Activated CD4-positive, CD25-positive, alpha-beta regulatory T cell treated with anti-CD3 and anti-CD28 coated beads, Interleukin-2, amount 50 U/mL, for 24 hours (primary cell): ENCODE measurements at places on chromosomes 1 and 21.

- ATAC-seq: no peak
Observed at GRCh38 chr1:38403667-38404066, 357.1 kb upstream of the POU3F1 start.

DNA sequence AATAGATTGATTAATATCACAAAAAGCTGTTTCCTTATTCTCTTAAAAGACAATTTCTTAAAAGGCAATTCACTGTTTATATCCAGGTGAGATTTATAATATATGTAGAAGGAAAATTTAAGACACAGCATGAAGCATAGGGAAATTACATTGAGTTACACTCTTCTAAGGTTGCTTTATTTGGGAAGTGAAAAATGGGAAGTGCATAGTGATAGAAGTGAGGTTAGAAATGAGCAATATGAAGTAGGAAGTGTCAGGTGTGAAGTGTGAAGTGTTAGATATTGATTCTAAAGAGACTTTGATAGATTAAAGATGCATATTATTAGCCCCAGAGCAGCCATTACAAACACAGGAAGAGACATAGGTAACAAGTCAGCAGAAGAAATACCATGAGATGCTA, 40.3 kb downstream of the FH start:
- no peak for ATAC-seq

- ATAC-seq: no peak
Observed at GRCh38 chr1:214645712-214646111, 42.7 kb downstream of the CENPF start.

- no peak for ATAC-seq
Observed at GRCh38 chr1:243434594-243434993, 178.8 kb downstream of the SDCCAG8 start.

DNA sequence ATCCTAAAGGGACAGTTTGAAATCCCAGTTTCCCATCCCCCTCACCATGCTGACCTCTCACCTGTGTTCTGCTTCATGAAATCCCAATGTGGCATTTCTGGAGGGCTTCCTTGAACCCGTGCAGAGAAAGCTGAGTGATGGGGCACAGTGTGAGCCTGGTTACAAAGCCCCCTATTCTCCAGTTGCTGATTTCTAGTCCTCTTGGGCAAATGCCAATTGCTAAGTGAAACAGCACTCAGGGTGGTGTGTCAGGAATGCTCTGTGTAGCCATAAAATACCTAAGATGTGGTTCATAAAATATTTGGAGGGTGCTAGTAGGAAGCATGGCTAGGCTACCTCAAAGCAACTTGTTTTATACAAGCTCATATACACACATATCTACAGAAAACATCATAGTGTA, 32.0 kb downstream of the SUSD4 start:
- ATAC-seq: no peak

DNA sequence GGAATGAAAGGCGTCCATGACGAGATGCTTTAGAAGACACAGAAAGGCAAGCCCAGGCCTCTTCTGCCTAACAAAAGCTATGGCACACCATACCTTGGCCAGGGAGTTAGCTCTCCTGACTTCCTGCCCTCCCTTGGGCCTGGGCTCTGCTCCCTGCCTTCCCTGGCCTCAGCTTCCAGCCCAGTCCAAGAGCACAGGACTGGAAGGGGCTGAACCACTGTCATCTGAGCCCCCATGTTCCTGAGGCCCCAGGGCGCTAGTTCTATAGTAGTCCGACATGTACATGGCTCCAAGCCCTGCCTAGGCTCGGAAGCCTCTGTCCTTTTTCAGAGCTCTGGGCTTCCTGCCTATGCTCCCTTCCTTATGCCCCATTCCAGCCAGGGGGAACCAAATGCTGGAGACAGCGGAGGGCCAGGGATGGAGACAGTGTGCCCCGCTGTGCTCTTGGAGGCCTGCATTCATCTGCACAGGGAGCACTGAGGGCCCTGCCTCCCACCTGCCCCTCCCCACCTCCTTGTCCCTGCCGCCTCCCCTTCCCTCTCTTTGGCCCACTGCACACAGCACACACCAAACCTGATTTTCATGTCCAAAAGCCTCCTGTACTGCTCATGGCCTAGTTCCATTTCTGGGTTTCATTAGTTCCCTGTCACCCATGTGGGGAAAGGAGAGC, 240.1 kb downstream of the RHOU start:
- peak; percentile 4 for ATAC-seq

- ATAC-seq: no peak
Observed at GRCh38 chr1:235038701-235039100, 89.9 kb downstream of the TOMM20 start.

DNA sequence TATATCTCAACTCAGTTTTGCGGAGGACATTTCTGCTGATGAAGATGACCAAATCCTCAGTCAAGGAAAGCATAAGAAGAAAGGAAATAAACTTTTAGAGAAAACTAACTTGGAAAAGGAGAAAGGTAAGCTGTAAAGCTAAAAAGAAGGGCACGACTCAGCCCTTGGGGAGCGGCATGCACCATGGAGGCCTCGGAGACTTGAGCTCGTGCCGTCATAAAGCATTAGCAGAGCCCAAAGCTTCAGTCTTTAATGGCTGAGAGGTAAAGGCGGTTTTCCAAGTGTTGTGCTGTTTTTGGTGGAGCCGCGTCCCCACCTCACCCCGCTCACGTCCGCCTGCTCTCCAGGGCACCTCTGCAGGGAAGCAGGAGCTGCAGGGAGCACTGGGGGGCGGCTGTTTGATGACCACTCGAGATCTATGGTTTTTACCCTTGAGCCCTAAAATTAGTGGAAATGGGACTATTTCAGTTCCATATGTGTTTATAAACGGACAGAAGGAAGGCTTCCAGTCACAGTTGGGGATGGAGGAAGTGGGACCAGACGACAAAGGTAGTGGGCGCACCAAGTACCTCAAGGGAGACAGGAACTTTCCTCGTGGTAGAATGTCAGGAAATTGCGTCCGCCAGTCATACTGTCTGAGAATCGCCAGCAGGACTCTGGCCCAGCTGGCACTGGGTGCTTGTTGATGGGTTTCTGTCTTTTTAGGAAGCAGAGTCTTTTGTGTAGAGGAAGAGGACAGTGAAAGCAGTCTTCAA, 27.6 kb downstream of the RRP1B start:
- ATAC-seq: no peak

DNA sequence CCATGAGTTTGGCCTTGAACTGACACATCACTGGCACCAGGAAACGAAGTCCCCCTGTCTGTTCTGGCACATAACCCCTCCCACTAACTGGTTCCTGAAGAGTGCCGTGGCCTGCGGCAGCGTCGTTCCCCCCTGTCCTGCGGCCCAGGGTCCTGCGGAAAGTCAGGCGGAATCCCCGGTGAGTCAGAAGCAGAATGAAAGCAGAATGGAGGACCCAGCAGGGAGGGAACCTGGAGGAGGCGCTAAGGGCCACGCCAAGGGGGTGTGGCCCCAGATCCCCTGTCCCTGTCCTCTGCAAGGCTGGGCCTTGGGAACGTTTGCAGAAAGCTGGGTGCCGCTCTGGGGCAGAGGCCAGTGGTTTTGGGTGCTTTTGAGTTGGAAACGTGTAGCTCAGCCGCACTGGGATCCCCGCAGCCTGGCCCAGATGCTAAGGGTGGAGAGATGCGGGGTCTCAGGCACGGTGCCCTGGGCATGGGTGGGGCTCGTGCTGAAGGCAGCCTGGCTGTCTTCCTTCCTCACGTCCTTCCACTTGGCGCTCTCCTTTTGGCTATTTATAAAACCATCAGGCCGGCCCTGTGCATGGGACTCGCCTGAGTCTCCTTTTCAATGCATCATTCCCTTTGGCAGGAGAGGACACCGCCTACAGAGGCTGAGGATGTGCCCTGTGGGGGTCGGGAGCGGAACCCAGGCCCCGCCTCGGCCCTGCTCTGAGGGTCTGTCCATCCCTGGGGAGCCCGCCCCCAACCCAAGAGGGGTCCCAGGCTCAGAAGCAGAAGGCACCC, 36.2 kb downstream of the TP73 start:
- ATAC-seq: peak; percentile 27

DNA sequence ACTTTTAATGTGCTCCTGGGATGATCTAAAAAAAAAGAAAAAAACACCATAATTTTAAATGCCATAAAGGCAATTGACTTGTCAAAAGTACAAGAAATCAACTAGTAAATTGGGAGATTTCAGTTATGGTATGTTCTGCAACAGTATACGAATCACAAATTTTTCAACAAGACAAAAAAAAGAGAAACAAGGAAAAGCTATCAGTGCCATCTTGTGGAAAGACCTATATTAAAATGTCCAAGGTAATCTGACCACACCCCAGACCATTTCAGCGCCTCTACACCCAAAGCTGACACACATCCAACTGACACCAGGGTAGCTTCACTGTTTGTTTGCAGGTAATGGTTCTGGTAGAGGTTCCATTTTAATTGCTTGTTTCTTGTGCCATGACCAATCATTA, 5.0 kb upstream of the DUSP23 start:
- ATAC-seq: no peak

- no peak for ATAC-seq
Observed at GRCh38 chr21:40797891-40798290, 49.1 kb downstream of the DSCAM start.

DNA sequence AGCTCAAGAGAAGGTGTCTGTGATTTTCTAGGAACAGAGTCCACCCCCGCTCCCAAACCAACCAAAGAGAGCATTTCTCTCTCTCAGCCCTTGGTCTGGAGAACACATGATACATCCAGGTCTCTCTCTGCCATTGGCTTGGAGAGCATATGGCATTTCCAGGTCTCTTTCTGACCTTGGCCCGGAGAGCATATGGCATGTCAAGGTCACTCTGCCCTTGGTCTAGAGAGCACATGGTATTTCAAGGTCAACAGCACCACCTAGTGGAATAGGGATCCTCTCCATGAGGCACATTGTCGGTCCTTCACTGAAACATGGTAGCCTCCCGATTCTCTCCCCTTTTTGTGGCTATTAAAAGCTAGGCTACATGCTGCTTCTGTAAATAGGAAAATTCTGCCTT, 437.7 kb upstream of the OLFM3 start:
- ATAC-seq: no peak

- no peak for ATAC-seq
Observed at GRCh38 chr1:60277269-60277668, 203.7 kb upstream of the C1orf87 start.

DNA sequence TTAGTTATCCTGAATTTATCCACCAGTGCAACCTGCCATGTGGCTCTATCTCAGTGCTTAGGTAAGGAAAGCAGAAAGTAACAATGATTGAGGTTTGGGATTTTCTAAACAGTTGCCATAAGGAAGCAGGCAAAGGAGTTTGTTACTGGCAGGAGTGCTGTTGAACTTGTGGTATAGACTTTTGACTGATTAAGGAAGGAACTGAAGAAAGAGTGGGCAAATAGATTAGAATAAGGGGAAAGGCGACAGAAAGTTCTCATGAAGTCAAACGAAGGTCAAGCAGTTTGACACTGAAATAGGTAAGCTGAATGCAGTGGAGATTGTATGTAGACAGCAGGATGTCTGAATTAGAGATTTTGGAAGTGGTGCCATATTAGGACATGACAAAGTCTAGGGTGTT, 24.2 kb upstream of the CR2 start:
- ATAC-seq: peak; percentile 17
